NCI-H774 (cell line): ENCODE measurements at places on chromosomes 3 and 15.

GRCh38 chr3:41202075-41202833 is 2.9 kb downstream of the CTNNB1 start:
- DNase-seq = no peak

- DNase-seq = no peak
Measured at GRCh38 chr3:50542177-50543034, 25.1 kb downstream of the C3orf18 start.

DNA sequence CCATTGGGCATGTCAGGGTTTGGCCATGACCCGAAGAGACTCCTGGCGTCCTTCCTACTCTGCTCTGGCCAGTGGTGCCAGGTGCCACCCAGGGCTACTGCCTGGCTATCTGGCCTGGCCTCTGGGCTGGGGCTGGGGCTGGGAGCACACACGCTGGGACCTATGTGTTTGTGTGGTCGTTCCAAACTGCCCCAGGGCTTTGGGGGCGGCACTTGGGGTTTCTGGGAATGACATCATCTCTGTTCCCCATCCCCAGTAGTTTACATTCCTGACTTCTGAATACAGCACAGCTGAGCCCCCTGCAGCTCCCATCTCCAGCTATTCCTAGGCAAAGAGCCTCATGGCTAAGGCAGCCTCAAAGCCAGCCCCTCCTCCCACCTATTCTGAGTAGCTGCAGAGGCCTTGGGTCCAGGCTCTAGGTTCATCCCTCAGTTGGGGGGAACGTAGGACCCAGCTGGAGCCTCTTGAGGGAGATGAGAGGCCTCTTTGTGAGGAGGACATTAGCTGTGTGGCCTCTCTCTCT is 24.3 kb downstream of the PLEKHO2 start:
- no peak for DNase-seq

- peak; percentile 2 for DNase-seq
Measured at GRCh38 chr3:49723296-49723627, 489 bp downstream of the GMPPB start.

GRCh38 chr3:190001426-190001825 is 119.3 kb downstream of the P3H2 start:
- DNase-seq = no peak

GRCh38 chr3:23172059-23172458 is 31.1 kb upstream of the UBE2E2 start:
- DNase-seq = no peak

GRCh38 chr3:134838599-134838998 is 43.5 kb downstream of the EPHB1 start:
- no peak for DNase-seq

- no peak for DNase-seq
Measured at GRCh38 chr3:63966871-63967270, 54.7 kb upstream of the SCAANT1 start.

DNA sequence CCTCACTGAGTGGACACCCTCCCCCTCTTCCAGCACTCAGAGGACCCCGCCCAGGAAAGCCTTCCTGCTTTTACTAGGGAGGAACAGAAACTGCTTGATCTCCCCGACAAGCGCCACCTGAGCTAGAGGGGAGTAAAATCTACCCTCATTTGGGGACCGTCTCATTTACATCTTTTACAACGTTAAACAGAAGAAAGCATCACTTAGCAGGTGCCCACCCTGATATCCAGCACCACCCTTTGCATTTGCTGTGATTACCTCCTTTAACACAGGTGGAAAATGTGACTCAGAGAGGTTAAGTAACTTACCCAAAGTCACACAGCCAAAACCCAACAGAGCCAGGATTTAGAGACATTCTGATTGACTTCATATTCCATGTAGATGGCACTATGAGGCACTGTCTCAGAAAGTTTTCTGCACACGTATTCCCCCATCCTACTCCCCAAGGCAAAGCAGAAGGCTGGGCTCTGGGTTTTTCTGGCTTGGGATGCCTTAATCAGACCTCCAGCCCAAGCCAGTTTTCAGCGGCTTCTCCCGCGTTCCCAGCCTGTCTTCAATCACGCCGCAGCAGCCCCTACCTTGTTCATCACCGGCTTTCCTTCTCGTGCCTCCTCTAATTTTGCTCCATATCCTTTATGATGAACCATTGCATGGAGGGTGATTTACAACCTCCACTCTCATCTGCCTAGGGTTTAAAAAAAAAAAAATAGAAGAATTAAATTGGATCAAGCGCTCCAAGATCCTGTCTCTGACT is 314.6 kb upstream of the PROK2 start:
- DNase-seq = no peak

DNA sequence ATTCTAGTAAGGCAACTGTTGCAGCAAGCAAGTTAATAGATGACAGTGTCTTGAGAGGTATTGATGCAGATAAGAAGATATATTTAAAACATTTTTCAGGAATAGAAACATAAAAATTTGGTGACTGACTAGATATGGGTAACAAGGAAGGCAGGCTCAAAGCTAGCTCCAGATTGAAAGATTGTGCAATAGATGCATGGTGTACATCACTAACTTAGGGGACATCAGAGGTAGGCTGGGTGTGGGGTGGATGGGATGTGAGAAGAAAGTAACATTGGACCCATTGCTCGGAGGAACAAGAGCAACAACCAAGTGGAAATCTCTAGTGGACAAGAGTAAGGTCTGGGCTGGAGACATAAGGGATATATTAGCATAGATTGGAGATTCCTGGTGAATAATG is 306.9 kb downstream of the MCTP2 start:
- DNase-seq = no peak

DNA sequence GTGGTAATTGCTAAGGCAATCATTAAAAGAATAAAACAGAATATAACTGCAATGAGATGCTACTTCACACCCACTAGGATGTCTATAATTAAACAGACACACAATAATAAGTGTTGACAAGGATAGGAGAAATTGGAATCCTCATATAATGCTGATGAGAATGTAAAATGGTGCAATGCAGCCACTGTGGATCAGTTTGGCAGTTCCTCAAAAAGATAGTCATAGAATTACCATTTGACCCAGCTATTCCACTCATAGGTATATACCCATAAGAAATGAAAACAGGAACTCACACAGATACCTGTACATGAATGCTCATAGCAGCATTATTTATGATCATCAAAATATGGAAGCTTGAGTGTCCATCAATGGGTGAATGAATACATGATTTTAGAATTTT is 9.6 kb upstream of the RNF111 start:
- DNase-seq = no peak

DNA sequence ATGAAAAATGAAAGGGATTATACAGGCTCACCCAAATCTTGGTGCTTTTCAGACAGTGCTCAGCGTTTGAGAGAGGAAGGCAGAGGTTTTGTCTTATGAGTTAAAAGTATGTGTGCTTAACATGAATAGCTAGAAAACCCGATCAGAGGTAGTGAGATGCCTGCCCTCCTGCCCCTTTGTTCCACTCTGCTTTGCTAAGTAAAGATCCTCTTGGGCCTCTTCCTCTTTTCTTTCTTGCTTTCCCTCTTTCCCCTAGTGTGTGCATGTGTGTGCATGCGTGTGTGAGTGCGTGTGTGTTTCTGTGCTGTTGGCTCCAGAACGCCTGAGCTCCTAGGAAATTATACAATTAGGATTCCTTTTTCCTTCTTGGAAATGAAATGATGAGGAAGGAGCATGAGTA is 261.3 kb upstream of the NR2E3 start:
- DNase-seq = no peak

GRCh38 chr15:36517758-36518157 is 61.7 kb upstream of the CDIN1 start:
- DNase-seq = no peak

DNA sequence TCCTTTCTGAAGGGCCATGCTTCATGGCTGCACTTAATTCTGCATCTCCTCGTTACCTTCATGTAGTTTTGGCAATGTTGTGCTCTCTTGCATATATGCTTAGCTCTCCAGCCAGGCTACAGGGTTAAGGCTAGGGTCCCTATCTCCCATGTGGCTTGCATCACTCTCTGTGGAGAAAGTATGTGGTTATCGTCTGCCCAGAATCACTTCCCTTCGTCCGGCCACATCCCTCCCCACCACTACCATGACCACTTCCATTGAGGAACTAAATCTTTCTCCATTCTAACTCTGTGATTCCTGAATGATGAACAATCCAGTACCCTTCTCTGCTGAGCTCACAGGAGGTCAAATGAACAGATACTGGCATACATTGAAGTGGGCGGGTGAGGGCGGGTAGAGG is 34.0 kb downstream of the WWTR1 start:
- DNase-seq = no peak

DNA sequence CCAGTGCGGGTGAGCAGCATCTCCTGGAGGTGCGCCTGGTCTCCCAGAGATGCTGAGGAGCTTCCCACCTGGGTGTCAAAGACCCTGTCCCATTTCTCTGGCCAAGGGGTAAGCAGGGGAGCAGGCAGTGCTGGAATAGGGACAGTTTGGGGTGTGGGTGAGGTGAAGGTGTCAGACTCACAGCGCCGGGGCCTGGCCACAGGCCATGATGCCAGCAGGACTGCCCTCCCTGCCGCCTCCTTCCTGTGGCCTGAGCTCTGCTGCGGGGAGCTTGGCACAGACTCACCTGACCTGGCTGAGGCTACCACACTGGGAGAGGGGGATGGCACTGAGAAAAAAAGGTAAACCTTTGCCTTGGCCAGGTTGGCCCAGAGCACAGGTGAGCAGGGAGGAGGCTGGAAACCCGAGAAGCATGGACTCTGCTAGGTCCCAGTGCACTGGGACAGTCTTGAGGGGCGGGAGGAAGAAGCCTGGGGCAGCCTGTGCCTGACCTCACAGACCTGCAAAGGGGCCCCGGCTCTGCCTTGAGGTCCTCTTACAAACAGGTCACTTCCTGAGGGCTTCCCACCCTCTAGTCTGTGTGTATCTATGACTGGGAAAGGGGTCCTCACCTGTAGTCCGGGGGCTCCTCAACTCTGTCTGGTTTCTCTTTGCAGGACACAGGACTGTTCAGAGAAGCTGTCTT is 28.2 kb downstream of the GRAMD2A start:
- no peak for DNase-seq

DNA sequence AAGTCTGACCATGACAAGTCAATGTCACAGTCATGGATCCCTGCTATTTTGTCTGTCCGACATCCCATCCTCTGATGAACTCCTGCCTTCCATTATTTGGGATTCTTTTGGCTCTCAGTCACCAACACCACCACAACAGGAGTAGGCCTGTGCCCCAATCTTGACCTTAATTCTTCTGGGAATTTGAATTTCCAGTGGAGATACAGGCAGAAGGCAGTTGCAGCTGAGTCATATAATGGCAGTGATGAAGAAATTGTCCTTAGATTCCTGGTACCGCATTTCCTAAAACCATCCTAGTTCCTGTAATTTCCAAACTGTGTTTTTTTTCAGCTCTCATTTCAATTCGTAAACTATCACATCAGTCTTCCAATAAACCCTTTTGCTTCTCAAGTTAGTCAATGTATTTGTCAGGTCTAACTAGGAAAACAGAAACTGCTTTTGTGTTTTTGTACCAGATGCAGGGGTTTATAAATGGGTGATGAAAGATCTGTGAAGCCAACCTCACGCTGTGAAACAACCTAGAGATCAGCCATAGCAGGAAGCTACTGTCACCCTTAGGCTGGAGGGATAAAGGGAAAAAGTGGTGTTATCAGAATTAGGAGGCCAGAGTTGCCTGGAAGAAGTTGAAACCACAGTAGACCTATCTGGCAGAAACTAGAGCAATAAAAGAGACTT is 126.3 kb upstream of the TMEM108 start:
- no peak for DNase-seq

GRCh38 chr3:108102420-108103039 is 11.7 kb upstream of the CD47 start:
- no peak for DNase-seq

- no peak for DNase-seq
Measured at GRCh38 chr15:39084674-39085530, 496.0 kb upstream of the THBS1 start.

GRCh38 chr3:118782755-118783202 is 251.9 kb downstream of the IGSF11 start:
- no peak for DNase-seq

- DNase-seq = no peak
Measured at GRCh38 chr15:83207009-83207659, 489 bp downstream of the HDGFL3 start.

DNA sequence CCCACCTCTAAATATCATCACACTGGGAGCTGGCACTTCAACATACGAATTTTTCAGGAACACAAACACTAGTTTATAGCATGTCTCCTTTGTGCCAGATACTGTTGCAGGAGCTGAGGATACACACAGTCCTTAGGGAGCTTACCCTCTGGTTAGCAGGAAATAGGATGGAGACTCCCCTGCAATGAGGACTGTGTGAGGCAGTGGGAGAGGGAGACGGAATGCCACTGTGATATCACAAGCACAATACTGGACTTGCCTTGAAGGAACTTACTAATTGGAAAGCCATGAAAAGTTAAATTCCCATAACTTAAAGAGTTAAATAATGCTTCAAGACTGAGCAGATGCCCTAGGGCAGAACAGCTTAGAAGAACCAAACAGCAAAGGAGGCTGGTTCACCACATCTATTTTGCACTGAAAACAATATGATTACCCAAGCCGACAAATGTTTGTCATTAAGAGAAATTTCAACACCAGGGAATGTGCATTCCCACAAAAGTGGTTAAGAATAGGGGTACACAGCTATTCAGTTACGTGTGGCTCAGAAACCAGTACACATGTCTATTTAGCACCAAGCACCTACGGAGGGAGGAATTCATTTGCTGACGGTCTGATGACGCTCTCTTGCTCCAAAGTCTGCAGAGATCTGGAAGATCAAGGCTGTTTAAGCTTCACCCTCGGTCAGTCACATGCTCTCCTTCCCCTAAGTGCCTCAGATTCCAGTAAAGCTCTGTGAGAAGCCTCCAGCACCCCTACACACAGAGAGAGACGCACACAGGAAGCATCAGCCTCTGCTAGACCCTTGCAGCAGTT is 5.2 kb downstream of the TBC1D2B start:
- DNase-seq = no peak

GRCh38 chr3:38722781-38723568 is 73.5 kb upstream of the SCN5A start:
- DNase-seq = no peak

GRCh38 chr3:70614111-70614510 is 301.7 kb upstream of the MDFIC2 start:
- DNase-seq = no peak

- DNase-seq = no peak
Measured at GRCh38 chr3:149095487-149095886, 9.2 kb upstream of the HLTF start.

DNA sequence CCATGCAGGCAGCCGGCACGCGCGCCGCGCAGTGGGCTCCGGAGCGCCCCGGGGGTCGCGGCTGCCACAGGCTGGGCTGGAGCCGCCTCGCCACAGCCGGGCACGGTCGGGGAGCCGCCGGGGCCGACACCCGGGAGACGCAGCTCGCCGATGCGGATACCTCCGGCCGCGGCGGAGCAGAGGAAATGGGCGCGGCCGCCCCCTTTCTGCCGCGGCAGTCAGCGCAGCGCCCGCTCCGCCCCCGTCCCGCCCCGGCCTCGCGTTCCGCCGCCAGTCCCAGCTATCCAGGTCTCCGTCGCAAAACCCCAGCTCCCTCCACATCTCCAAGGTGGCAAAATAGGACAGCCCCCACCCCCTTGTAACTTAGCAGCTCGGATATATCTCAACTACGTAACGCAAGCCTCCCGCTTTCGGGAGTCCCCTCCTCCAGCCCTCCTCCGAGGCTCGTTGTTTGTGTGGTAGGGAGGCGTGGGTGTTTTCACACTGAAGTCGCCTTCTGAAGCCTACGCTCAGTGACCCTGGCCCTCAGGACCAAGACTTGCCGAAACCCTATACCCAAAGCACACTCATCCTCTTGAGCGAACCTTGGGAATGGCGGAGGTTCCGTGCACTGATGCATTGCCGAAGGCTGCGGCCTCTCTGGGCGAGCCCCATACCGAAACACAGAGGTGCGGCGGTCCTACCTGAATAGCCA is at the start of gene SH3BP5:
TSS of gene SH3BP5 (minus strand) at position 182 of the 694 bp plus-strand sequence. CDS start at position 4, 178 bp downstream.
- DNase-seq = peak; percentile 43

- no peak for DNase-seq
Measured at GRCh38 chr3:4322635-4323034, 19.5 kb downstream of the SETMAR start.
